ENCODE measurements at places on chromosomes 6 and 20.

- DNase-seq: peak; percentile 43
Observed at GRCh38 chr20:16601047-16601446, 27.8 kb upstream of the KIF16B start.

DNA sequence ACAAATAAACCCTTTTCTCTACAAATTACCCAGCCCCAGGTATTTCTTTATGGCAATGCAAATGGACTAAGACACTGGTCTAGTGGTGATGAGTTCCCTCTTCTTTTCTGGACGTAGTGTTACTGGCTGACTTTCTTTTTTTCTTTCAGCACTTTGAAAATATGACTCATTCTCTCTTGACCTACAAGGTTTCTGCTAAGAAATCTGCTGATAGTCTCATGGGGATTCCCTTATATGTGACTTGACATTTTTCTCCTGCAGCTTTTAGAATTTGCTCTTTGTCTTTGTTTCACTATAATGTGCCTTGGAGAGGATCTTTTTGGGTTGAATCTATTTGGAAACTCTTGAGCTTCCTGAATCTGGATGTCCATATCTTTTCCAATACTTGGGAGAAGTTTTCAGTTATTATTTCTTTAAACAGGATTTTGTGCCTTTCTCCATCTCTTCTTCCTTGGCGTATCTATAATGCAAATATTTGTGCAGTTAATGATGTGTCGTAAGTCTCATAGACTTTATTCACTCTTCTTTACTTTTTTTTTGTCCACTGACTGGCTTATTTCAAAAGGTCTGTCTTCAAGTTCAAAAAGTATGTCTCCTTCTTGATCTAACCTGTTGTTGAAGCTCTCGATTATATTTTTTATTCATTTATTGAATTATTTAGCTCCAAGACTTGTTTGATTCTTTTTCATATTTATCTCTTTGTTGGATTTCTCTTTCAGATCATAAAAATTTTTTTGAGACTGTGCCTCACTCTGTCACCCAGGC is 42.2 kb upstream of the TPD52L1 start:
- DNase-seq: no peak

- DNase-seq: no peak
Observed at GRCh38 chr20:10225439-10226060, 6.9 kb downstream of the SNAP25 start.

DNA sequence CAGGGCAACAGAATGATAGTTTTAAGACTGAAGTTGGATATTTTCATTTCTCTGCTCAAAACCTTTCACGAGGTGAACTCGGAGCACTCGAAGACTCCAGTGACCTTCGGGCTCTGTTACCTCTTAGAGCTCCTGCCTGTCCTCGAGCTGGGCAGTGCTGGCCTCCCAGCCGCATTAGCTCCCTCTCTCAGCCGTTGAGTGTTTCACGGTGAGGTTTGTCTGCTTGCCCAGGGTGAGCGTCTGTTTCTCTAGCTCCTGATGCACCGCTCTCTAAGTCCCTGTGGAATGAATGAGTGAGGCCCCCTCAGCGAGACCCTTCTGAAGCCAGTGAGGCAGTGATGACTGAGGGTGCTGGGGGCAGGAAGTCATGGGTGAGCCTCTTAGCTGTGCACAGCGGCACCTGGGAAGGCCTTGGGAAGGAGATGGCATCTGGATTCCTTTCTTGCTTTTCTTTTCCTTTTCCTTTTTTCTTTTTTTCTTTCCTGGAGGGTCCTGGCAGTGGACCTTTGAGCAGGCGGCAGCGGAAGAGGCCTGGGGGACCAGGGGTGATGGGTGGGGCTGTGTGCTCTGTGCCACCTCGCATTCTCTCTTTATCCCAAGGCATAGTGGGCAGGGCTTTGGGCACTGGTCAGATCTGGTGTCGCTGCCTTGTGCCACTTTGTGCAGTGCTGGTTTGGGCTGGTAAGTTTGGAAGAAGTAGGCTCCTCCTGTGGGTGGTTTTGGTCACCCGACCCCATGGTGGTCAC is 2.2 kb downstream of the PSMG4 start:
- DNase-seq: no peak

DNA sequence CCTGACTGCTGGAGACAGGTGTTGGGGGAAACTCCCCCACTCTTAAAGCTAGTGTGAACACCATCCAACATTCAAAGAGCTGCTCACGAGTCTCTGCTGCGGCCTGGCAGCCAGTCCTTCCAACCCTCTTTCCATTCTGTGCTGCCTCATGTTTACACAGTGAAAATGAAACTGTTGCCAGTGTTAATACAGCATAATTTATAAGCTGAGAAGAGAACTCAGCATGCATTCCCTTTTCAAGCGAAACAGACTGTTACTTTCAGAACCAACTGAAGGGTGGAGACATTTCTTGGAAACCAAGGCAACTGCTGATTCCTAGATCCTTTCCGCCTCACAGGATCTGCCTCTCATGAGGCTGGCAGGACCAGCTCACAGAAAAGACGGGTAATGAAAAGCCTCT is 533.8 kb upstream of the ID4 start:
- no peak for DNase-seq
